Activated CD4-positive, alpha-beta T cell treated with anti-CD3 and anti-CD28 coated beads, Interleukin-2, amount 50 U/mL, for 4 hours (primary cell): ENCODE measurements at places on chromosomes 7 and 10.
A peak's percentile ranks its signal among the peaks of the same experiment; 100 is the strongest.

GRCh38 chr10:104328896-104329710 lies 9.2 kb downstream of the ITPRIP start:
- peak; percentile 72 for DNase-seq

DNA sequence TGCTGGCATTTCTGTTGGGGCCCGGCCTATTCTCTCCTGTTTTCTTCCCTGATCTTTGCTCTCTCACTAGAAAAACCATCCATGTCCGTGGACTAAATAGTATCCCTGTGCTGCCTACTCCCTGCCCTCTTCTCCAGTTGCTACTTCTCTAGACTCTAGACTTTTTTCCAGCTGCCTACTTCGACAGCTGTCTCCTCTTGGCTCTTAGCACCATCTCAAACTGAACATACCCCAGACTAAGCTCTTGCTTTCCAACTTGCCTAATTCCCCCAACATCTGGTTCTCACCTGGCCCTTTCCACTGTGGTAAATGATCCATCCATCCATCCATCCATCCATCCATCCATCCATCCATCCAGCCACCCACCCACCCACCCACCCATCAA lies 19.5 kb downstream of the ADCYAP1R1 start:
- DNase-seq = no peak

DNA sequence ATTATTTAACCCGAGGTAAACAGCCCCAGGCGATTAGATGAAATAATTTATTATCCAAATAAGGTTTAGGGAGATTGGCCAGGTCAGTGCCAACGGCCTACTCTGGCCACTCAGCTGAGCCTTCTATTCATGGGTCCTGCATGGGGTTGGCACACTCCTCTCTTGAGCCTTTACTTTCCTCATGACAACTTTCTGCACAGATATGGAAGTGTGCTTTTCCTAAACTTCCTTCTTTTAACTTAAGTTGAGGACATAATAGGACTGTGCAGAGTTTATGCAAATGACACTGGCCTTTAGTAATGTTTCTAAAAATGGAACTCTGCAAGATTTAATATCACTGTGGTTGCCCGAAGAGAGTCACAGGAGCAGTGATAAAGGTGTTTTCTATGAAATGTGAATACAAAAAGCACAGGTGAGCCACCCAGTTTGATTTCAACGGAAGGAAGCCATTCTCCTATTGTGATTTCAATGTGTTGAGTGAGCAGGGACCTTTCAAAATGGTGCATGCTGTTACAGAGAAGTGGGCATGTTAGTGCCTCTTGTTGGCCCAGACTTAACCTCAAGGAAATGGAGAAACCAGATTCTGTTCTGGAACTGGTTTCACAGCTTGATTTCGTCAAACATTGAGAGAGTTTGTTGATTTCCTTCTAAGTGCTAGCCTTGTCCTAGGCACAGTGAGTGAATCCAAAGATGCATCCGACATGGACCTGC lies 55.7 kb downstream of the LYZL2 start:
- no peak for DNase-seq

GRCh38 chr10:639001-639750 lies 50.3 kb downstream of the DIP2C start:
- DNase-seq = no peak
